NCI-H1436 (cell line): ENCODE measurements at places on chromosomes 11 and 22.

- DNase-seq = no peak
Observed at GRCh38 chr11:21072558-21072957, 403.2 kb downstream of the NELL1 start.

- DNase-seq = no peak
Observed at GRCh38 chr22:49203091-49203858, 624.4 kb downstream of the BRD1 start.

- DNase-seq = no peak
Observed at GRCh38 chr11:93563857-93564256, 20.7 kb upstream of the SMCO4 start.

- no peak for DNase-seq
Observed at GRCh38 chr11:77196961-77197360, 68.9 kb downstream of the MYO7A start.

DNA sequence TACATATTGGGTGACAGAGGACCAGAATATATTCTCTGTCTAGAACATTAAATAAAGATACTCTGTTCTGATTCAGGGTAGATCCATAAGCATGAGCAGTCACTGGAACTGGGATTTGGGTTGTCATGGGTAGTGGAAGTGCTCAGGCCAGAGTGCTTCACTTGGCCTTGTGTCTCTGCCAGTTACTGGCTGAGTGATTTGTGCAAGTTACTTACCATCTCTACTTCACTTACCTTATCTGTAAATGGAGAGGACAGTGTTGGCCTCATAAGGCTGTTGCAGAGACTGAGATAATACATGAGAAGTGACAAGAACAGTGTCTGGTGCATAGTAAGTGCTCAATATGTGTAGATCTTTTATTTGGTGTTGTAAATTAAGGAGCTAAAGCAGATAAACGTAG lies 17.6 kb downstream of the ATXN10 start:
- no peak for DNase-seq

GRCh38 chr11:75204012-75204674 lies 36.4 kb upstream of the TPBGL start:
- no peak for DNase-seq

GRCh38 chr11:94928117-94928990 lies 45.0 kb downstream of the CWC15 start:
- no peak for DNase-seq

DNA sequence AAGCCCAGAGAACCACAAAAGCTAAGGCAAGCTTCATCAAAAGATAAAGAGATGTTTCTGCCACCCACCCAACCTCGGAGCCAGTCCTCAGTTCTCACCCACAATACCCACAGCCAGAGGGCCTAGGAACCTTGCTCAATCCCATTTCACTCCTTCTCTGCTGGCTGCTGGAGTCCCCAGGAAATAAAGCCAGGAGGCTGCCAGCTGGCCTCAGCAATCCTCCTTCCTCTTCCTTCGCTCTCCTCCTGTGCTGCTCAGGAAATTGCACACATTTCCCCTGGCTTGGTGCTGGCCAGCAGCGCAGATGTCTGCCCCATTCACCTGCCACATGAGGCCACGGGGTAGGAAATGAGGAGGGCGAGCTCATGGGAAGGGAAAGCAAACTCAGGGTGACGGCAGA lies 91.8 kb upstream of the LDLRAD3 start:
- DNase-seq = no peak

DNA sequence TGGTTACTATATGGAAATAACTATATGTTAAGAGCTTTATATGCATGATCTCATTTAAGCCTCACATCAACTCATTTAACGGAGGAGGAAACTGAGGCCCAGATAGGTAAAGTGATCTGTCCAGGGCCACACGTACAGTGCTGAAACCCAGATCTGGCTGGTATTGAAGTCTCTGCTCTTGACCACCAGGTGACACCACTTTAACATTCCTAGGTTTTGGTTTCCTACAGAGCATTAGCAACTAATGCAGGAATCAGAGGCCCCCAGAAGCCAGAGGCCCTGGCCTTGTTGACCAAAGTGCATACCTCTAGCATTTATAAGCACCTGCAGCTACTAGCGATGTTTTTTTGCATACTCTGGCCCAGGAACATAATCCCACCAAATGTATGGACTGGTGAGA lies 12.9 kb upstream of the LIMK2 start:
- DNase-seq = no peak

DNA sequence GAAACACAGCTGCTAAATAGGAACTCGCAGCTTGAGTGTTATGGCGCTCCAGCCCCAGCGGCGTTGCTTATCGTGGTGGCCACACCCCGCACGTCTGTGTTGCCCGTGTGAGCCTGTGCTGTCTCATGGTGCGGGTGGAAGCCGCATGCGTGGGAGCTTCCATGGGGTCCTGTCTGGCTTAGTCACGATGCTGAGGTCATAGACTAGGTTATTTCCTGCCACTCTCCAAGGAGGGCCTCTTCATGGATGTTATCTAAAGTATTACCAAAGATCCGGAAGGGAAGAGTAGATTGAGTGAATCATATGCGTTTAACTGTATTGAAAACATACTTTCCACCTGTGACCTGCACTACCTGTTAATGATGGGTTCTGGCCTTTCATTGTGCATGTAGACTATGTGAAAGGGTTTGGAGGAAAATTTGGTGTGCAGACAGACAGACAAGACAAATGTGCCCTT lies 21.7 kb downstream of the CTTN start:
- no peak for DNase-seq

- DNase-seq = no peak
Observed at GRCh38 chr22:19061471-19062138, 60.6 kb downstream of the DGCR2 start.

DNA sequence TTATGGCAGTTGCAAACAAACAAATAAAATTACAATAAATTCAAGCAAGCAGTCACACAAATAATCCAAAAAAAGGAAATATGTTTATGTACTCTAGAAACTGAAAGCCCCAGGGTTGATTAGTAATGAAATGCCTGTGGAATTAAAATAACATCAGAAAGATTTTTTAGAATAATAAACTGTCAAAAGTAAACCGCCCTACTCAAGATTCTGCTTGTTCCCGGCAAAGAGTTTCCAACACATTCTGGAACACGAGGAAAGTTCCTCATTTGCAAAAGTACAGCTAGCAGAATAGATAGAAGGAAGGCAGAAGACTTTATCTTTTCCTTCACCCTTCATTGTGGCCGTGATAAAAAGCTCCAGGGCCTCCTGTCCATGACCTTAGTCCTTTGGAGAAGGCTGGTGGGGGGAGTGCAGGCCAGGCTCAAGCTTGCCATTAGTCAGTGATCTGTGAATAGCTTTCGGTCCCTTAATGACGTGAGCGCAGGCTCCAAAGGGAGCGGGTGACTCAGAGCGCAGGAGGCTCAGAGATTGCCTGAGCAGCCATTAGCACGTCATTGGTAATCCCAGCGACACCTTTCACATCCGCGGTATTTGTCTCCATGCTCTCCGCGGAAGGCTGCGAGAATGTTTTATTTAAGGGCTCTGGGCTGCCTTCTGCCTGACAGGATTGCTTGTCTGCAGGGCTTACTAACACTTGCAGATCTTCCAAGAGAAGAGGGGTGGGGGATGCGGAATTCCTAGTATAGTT lies 458.3 kb downstream of the METTL15 start:
- DNase-seq = no peak

- no peak for DNase-seq
Observed at GRCh38 chr11:22670830-22671229, 4.4 kb downstream of the GAS2 start.
